ENCODE measurements at places on chromosomes 2 and 18.

DNA sequence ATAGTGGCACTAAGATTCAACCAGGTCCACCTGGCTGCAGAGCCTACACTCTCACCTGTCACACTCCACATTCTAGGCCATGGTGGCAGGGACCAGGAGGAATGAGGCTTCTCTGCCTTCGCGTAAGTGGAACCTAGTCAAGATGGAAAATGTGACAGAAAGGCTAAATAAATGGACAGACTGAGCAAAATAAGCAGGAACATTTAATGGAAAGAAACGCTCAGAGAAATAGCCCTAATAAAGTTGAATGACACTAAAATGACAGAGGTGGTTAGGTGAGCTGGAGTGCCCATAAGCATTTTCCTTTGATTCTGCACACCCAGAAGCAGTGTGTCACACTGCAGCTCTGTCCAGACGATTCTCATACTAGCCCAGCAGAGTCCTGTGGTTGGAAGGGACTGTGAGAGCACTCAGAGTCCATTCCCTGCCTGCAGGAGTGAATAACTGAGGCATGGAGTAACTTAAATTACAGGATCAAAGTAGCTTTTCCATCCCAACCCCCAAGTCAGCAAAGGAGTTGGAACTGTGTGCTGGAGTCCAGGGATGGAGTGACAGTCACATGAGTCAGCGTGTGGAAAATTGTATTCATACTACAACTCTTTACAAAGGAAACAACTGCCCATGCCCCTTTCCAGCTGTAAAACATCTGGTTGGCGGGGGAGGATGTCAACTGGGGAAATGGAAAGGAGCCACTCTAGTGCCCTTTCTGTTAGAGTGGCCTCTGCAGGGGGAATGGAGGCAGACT lies 105.4 kb upstream of the LGALSL start:
- no peak for DNase-seq

- no peak for DNase-seq
These were observed 185.4 kb downstream of the TFCP2L1 start for GRCh38 chr2:121099329-121100290.

DNA sequence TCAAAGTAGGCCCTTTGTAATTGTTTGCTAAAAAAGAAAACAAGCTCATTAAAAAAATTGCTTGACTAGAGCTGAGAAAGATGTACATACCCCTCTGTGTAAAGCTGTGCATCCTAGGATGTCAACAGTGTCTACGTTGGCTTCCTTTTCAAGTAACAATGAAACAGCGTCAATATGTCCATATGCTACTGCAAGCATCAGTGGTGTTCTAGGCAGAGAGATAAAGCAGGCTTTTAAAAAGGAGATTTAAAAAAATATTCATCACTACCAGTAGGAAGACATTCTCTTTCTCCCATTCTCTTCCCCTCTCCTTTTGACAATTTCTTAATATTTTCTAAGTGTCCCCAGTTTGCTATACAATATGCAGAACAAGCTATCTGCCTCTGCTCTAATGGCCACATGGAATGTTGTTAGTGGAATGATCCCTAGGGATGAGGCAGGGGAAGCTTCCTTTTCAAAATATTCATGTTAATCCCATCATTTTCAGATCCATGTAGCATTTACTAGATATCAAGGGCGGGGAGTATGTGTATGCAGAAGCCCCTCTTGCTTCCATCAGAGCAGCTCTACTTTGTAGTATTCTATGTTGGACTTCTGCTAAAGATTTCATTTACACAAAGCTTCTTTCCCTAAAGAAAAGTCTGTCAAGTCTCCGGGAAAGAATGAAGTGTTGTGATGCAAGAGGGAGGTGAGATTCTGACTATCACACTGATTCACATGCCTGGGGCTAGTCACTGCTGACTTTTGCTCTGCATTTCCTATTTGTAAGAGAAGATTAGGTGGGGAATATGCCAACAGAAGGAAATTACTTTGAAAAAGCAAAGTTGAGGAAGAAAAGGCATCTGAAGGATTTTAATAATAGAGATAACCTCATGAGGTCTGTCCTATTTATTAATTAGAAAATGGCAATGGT lies 81.5 kb upstream of the PGAP1 start:
- DNase-seq, result no peak

DNA sequence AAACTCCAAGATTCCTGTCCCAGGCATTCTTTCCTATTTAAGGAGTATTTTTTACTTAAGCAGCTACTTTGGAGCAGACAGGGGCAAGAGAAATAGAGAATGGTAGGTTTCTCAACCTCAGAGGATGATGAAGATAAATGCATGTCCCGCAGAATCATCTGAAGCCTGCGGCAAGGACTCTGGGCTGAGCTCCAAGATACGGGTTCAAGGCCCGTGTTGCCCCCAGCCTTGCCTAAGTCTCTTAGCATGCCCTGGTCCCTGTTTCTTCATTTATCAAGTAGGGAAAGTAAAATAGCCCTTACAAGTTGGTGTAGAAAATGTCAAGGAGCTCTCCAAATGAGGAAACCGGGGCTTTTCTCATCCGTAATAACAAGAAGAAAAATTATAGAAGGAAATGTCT lies 214.0 kb downstream of the KLHL29 start:
- no peak for DNase-seq

DNA sequence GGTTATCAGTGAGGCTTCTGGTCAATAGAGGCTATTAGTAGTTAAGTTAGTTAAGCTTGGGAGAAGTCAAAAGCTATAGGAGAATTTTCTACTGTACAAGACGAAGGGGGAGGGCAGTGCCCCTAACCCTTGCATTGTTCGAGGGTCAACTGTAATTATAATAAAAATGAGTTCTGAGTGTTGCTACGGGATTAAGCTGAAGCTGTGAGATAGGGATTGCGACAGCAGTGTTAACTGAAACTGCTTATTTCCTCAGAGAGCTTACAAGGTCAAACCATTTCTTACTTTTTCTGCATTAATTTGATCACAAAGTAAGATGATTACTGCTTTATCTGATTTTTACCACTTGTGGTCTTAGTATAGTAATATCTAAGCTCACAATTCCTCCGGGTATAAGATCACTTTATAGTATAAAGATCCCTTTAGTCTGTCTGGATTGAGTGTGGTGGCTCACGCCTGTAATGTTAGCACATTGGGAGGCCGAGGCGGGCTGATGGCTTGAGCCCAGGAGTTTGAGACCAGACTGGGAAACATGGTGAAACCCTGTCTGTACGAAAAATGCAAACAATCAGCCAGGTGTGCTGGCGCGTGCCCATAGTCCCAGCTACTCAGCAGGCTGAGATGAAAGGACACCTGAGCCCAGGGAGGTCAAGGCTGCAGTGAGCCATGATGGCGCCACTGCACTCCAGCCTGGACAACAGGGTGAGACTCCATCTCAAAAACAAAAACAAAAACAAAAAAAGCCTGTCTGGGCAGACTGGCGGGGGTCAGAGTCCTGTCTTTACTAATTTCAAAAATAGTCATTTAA lies 119.5 kb upstream of the TLK1 start:
- DNase-seq, result no peak

DNA sequence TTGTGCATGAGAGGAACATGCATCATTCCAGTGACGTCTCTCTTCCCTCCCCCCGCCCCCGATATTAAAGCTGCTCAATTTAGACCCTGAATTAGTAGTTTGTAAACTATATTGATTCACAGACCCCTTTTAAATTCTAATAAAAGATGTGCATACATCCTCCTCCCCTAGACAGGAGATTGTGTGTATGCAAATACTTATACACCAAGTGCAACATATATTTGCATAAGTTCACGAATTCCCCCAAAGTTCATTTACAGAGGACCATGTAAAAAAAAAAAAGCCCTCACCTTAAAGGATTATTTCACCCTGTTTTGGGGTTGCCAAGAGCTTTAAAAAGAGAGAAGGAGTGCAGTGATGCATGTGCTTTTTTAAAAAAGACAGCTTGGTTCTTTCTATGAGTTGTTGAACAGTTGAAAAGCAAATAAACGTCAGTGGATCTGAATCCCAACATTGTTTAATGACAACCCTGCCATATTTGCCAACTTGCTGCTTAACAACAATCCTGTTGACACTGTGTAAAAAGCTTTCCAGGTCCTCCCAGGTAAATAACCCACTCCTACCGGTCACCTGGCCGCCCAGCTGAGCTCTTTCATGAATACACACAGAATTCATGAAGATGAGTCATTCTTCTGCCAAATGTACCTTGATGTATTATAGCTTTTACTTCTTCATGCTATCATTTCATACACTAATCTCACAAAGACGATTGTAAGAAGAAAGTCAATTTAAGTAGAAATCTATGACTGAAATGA lies 211.5 kb downstream of the IKZF2 start:
- DNase-seq, result no peak

DNA sequence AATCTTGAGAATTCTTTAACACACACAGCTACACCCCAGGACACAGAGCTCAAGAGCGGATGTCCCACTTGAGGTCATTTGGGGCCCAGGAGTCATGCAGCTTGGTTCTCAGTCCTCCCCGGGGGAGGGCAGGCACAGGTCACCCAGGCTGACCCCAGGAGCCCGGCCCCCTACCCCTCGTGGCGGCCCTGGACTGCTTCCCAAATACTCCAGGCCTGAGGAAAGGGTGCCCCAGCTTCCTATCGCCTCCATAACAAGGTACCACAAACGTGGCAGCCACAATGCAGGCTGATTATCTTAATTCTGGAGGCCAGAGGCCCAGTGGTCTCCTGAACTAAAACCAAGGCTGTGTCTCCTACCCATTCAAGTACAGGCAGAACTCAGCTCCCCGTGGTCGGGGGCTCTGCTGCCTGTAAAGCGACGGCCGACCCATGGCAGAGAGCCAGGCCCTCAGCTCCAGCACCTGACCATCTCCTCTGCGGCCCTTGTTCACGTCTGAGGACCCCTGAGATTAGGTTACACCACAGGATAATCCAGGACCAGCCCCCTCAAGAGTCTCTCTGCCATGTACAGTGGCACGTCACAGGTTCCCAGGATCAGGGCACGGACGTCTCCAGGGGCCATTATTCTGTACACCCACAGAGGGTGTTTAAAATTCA lies 10.5 kb downstream of the SLC66A2 start:
- no peak for DNase-seq

DNA sequence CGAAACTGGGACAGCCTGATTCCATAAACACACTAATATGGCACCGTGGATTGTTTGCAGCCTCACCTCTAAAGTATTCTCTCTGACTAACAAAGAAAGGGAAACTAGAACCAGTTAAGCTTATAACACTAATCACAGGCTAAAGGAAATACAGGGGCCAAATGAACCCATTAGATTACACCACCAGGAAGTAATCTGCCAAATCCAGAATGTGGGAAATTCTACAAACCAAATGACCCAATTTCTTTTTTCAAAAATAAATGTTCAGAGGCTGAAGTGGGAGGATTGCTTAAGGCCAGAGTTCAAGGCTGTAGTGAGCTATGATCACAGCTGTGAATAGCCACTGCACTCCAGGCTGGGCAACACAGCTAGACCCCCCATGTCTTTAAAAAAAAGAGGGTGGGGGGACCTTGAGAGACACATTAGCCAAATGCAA lies 1.5 kb upstream of the MPPE1 start:
- DNase-seq, result no peak

DNA sequence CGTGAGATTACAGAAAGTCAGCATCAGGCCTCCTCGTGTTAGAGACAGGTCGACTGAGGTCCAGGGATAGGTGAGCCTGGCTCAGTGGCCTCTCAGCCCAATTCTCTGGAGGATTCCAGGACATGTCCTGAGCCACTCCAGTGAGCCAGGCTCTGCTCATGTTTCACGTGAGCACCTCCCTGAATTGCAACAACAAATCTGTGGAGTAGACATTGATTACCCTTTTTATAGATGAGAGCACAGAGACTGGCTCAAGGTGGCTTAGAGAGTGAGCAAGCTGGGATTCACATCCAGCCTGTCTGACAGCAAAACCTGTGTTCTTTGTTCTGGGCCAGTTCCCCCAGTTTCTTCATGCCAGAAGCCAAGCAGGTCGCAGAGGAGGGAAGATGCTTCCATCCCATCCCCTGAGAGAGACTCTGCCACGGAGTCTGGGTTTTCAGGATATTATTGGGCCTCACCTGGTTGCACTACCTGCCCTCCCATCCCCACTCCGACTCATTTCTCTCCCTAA lies 46.4 kb downstream of the HS1BP3 start:
- no peak for DNase-seq

GRCh38 chr2:199329466-199329865 lies 128.3 kb downstream of the SATB2 start:
- DNase-seq, result no peak

- DNase-seq, result no peak
These were observed 82.7 kb upstream of the SMAD2 start for GRCh38 chr18:48013162-48013561.

DNA sequence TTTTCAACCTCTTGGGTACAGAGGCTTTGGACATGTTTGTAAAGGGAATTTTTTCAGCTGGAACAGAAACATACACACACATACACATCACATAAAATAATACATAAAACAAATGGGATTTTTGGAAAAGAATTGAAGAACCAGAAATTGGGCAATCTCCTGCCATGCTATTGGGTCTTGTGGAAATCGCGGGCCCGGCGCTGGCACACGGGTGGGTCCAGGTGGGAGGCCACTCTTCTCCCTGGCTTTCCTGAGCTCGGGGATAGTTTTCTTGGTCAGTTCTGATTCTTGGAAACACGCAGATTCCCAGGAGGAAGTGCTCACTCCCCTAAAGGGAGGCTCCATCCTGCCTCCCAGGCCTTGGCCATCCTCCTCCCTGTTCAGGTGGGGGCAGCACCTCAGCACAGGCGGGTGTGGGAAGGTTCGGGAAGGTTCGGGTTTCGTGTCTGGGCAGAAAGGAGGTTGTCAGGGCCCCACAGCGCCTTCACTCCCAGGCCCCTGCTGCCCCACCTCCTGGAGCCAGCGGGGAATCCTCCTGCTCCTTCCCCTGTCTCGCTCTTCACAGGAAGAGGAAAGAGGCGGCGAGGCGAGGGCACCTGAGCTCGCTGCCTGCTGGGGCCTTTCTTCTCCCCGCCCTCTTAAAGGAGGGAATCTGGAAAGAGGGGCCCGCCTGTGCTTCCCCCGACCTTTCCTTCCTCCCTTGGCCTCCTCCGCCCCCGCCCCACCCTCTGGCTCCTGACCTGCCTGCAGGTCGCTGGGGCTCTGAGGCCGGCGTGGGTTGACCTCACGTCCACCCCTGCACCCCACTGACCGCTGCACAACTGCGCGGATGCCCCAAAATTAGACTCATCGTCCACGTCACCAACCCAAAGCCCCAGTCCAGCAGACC lies 97.8 kb upstream of the PXDN start:
- DNase-seq, result no peak

DNA sequence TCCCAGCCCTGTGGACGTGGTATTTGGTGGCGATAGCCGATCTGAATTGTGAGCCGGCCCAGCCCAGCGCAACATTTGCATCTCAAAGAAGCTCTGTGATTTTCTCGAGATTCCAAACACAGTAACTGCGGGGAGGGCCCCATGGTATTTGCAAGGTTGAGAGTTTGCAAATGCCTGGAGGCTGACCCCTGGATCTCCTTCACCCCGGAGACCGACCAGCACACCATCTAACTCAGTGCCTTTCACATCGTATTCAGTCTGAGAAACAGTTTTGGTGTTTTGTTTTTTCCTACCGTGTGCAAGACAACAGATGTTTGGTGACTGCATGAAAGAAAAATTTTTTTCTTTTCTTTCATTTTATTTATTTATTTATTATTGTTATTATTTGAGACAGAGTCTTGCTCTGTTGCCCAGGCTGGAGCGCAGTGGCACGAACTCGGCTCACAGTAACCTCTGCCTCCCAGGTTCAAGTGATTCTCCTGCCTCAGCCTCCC lies 40.3 kb downstream of the MYCN start:
- DNase-seq, result no peak

Data from GM12891 (cell line).